ENCODE measurements at places on chromosomes 12 and 14. TPM values are rescaled to one million over a fixed set of nuclear protein-coding genes. Genes with fewer than 3 reads are reported as not detected.

The KLRC2 gene
- total RNA-seq: not detected

DNA sequence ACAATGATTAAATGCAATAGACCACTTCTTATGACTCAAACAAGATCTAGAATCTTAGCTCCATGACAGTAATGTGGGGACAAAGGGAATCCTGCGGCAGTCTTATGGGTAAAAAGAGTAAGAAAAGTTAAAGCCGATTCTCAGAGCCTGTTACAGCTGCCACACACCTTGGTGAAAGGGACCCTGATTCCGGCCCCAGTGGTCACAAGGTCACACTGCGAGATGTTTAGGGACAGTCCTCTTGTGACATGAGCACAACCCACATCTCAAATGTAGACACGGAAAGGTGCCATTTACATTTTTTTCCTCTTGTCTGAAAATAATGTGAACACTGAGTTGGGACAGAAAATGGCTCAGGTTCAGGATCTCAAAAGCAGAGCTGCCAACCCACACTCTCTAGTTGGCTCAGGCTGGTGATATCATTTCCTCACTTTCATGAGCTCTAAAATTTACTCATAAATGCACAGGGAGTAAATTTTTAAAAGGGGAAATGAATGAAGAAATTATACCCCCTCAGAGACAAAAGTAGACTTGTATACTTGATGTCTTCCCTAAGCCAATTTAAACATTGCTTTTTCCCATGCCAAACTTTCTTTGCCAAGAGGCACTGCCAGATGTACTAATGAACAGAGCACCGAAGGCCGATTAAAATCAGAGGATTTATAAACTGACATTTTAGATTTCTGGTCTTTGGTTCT lies 113.1 kb upstream of the OVCH1 start:
- DNase-seq: no peak

- no peak for DNase-seq
Observed at GRCh38 chr12:122895320-122895703, 612 bp downstream of the VPS37B start.

GRCh38 chr12:116612436-116612835 lies 53.3 kb downstream of the MAP1LC3B2 start:
- no peak for DNase-seq

DNA sequence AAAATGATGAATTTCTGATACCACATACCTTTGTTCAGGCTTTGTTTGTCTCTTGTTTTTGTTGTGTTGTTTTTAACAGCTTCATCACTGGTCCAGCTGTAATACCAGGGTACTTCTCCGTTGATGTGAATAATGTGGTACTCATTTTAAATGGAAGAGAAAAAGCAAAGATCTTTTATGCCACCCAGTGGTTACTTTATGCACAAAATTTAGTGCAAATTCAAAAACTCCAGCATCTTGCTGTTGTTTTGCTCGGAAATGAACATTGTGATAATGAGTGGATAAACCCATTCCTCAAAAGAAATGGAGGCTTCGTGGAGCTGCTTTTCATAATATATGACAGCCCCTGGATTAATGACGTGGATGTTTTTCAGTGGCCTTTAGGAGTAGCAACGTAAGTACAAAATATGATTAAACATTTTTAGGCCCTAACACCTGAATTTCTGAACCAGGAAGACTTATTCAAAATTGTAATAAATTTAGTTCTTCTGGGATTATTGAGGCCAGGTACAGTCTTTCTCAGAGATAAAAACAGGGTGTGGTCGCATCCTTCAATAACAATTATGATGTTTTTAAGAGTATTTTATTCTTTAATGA lies 22.4 kb downstream of the RXYLT1 start:
- no peak for DNase-seq

The SCNN1A gene
- 0.80 TPM for total RNA-seq

DNA sequence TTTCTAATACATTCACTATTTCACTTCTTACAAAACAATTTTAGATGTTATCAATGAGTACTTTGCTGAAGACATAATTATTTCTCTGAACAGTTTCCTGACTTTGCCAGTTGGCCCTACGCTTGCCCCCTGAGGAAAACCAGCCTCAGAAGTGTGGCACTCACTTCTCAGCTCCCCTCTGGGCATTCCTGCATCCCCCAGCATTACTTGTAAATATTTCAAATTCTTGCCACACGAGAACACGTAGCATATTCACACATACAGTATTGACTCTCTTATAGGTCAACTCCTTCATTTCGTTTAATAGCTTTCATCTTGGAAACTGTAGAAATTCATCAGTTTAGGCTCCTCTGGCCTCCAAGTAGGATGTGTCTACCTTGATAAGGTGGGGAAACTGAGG lies 65.2 kb downstream of the OTX2 start:
- DNase-seq: no peak

The CYP27B1 gene
- 0.14 TPM for total RNA-seq

GRCh38 chr12:78790148-78790547 lies 74.4 kb upstream of the SYT1 start:
- DNase-seq: no peak

The NXPH4 gene
- 0.29 TPM for total RNA-seq

The FERMT2 gene
- total RNA-seq: 123 TPM

The CDCA3 gene
- total RNA-seq: 1.2 TPM

DNA sequence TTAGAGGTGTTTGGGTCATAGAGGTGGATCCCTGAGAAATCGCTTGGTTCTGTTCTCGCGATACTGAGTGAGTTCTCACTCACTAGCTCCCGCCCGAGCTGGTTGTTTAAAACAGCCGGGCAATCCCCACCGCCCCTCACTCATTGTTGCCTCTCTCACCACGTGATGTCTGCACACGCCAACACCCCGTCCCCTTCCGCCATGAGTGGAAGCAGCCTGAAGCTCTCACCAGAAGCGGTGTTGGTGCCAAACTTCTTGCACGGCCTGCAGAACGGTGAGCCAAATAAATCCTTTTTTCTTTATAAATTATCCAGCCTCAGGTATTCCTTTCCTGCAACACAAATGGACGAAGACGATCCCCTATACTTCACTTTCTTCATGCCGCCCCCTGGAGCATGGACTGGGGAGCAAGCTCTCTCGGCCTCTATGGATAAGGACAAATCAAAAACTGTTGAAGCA lies 45.4 kb upstream of the CCND2 start:
- DNase-seq: no peak

The NUP107 gene
- 26.8 TPM for total RNA-seq

DNA sequence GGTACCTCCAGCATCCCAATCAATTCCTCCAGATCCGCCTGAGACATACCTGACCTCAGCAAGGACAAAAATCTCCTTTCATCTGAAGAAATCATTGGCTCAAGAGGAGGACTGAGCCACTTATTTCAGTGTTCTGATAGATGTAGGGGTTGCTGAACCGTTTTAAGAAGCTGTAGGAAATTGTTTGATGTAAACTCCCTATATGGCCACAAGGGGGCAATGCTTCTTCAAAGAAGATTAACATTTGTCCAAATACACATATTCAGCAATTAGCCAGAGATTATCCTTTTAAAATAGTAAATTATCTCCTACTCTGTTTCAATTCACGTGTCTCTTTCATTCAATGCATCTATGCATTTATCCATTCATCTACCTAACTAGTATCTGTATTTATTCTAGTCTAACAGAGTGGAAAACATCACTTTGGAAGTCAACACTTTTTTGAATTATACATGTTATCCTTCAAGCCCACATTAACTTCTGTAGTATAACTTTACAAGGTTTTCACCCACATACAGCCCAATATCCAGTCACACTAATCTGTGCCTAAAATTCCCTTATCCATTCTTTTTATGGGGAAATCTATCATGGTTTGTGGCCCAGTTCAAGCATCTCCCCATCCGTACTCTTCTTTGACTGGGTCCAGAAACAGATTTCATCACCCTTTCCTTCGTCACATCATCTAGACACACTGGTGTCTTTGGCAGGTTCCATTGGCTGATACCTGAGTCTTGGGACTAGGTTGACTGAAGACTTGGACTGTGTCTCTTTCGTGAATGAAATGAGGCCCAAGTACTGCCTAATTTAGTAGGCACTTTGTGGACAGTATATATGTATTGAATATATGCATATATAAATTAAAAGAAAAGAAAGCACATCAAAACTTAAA lies 411.0 kb upstream of the OR4E1 start:
- DNase-seq: no peak

DNA sequence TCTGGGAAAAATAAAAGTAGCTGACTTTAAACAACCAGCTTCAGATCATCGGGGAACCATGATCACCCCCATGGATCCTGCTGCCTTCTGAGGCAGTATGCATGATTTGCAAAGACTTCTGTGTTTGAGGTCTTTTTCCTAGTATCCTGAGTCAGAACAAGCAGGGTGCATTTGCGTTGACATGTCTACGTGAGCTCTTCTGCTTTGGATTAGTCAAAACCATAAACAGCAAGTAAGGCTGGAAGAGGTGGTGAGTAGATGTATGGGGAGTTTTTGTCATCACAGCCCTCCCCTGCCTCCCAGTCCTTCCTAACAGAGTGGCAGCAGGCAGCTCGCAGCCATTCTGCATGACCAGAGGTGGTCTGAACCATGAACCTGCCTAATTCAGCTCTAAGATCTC lies 24.1 kb downstream of the PLEKHG7 start:
- DNase-seq: no peak

GRCh38 chr14:76695263-76695920 lies 65.9 kb upstream of the VASH1 start:
- DNase-seq: peak; percentile 34

DNA sequence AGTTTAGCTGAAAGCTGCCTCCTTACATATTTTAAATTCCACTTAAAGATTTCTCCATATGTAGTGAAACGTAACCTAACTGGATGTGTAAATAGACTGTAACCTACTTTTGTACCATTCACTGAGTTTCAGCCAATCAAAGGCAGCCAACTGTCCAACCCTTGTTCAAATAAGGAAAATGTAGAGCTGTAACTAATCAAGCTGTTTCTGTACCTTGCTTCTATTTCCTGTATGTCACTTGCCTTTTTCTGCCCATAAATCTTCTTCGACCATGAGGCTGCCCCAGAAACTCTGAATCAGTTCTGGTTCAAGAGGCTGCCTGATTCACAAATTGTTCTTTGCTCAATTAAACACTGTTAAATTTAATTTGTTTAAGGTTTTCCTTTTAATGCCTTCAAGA lies 6.3 kb downstream of the SLC7A8 start:
- no peak for DNase-seq

DNA sequence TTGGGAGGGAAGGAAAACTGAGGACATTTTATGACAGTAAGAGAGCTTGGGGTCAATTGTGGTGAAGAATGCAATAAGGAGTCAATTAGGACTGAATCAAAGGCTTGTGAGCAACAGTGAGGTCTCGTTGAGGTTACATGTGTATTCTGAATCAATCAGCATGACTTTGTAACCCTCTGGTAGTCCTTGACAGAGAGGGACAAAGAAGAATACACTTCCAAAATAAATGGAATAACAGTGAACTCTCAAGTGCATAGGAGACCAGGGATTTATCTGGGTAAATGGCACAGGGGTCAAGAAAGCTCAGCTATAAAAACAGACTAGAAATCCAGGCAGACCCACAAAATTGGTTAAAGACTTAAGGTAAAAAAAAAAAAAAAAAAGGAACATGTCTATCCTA lies 85.1 kb upstream of the NAV3 start:
- DNase-seq: no peak

The NID2 gene
- total RNA-seq: 22.5 TPM

The CCND2 gene
- 226 TPM for total RNA-seq

DNA sequence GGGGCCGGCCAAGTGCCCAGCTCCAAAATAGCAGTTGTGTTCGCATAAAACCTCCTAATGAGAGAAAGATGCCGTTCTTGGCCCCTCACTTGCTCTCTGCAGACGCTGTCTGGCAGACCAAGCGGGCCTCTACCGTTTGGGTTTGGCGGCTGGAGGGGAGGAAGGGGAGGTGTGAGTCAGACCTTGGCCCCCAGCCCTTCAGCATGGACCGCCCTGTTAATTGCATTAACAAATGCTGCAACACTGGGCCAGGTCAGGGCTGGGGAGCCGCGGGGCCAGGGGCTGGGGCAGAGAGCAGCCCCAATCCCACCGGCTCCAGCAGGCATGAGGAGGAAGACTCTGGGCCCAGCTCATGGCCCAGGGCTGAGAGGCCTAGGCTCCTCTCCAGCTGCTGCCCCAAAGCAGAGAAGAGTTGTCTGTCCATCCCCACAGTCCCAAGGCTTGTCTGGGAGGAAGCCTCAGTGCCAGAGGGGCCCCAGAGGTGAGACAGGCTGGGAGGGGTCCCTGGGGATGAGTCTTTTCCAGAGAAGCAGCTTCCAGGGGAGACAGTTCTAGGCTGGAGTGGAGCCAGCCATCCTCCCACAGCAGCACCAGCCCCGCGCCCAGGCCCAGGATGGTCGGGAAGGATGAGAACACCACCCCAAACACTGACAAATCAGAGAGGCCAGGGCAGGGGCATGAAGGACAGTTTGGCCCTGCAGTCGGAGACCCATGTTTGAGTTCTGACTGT lies 16.9 kb downstream of the LTBP2 start:
- DNase-seq: peak; percentile 83

GRCh38 chr12:28308891-28309290 lies 118.6 kb downstream of the CCDC91 start:
- DNase-seq: no peak

- no peak for DNase-seq
Observed at GRCh38 chr12:102379346-102380162, 100.8 kb downstream of the IGF1 start.

The CLEC2B gene
- 7.2 TPM for total RNA-seq

DNA sequence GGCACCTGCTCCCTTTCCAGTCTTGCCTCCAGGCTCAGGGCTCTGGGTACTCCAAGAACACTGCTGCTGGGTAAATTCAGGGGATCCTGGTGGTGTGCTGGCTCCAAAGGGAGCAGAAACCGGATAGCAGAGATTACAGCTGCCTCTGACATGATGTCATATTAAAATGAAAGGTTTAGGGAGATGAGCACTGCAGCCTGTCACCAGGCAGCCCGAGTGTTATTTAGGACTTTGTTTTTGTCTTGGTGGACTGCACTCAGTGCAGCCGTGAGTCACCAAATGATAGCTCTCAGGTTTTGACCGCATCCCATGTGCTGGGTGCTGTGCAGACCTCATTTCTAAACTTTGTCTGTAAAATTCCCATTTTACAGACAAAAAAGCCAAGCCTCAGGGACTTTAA lies 266.0 kb upstream of the CRY1 start:
- DNase-seq: no peak

- no peak for DNase-seq
Observed at GRCh38 chr12:98373025-98373554, 142.3 kb upstream of the TMPO start.

- DNase-seq: no peak
Observed at GRCh38 chr12:52362118-52362726, 5.1 kb downstream of the KRT85 start.

The GPR135 gene
- total RNA-seq: 5.0 TPM

The GYS2 gene
- total RNA-seq: 0.12 TPM

GRCh38 chr12:117750657-117751056 lies 218.1 kb downstream of the KSR2 start:
- no peak for DNase-seq

DNA sequence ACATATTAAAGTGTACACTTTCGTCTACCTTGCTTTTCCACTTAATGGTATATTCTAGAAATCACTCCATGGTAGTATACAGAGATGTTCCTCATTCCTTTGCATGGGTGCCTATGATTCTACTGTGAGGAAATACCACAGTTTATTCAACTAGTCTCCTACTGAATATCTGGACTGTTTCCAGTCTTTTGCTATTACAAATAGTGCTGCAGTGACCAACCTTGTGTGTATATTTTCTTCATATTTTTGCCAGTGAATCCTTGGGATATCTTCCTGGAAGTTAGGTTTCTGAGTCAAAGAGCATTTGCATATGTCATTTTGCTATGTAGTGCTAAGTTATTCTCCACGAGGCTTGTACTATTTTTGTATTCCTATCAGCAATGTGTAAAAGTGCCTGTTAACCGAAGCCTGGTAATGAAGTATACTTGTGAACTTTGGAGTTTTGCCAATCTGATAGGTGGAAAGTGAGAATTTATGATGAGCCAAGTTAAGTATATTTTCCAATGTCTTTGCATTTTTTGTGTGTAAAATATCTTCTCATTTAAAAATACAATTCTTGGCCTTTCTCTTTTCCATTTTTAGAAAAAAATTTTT lies 31.3 kb upstream of the TMEM263 start:
- no peak for DNase-seq

All from right cardiac atrium (tissue), 5 donors.